Fibroblast of lung (primary cell): ENCODE measurements at places on chromosomes 2 and 18. TPM values are rescaled to one million over a fixed set of nuclear protein-coding genes. Genes with fewer than 3 reads are reported as not detected.

The YPEL5 gene
- 97.1 and 159 TPM in 2 replicates for total RNA-seq

The CPO gene
- under 0.01 TPM in 1 of 2 replicates, not detected in the other for total RNA-seq

The KRCC1 gene
- 36.7 and 39.3 TPM in 2 replicates for total RNA-seq

The PDE11A gene
- 0.33 TPM in 1 of 2 replicates, not detected in the other for total RNA-seq

The AGAP1 gene
- total RNA-seq = 7.7 and 10.6 TPM in 2 replicates

The HAAO gene
- total RNA-seq = 2.8 and 4.1 TPM in 2 replicates

The C18orf54 gene
- 3.3 and 5.6 TPM in 2 replicates for total RNA-seq

The IWS1 gene
- total RNA-seq = 34.7 and 44.1 TPM in 2 replicates

The UGT1A4 gene
- total RNA-seq = not detected in 2 replicates

The AKAIN1 gene
- not detected in 2 replicates for total RNA-seq

The MYO1B gene
- 113 and 151 TPM in 2 replicates for total RNA-seq

The TMEM247 gene
- not detected in 2 replicates for total RNA-seq

The ZSCAN30 gene
- 13.4 and 29.2 TPM in 2 replicates for total RNA-seq

The AQP12A gene
- not detected in 2 replicates for total RNA-seq

The PLB1 gene
- 1.3 and 1.8 TPM in 2 replicates for total RNA-seq

The VIL1 gene
- not detected in 2 replicates for total RNA-seq

The LRRFIP1 gene
- total RNA-seq = 37.0 and 58.1 TPM in 2 replicates

The RGPD5 gene
- total RNA-seq = 8.2 and 34.5 TPM in 2 replicates

The SPDYA gene
- 0.77 and 0.83 TPM in 2 replicates for total RNA-seq

The EVX2 gene
- total RNA-seq = not detected in 2 replicates

The PAPOLG gene
- 11.2 and 14.1 TPM in 2 replicates for total RNA-seq

The EGR4 gene
- total RNA-seq = under 0.01 TPM in 1 of 2 replicates, not detected in the other

The ZFP36L2 gene
- total RNA-seq = 11.6 and 16.7 TPM in 2 replicates

The EIF4E2 gene
- total RNA-seq = 94.5 and 101 TPM in 2 replicates

The KIAA2012 gene
- total RNA-seq = under 0.01 TPM in 1 of 2 replicates, not detected in the other

The TTR gene
- not detected in 2 replicates for total RNA-seq

The MC4R gene
- total RNA-seq = not detected in 2 replicates

The KRTCAP3 gene
- 0.33 TPM in 1 of 2 replicates, not detected in the other for total RNA-seq

The UCN gene
- 1.2 and 1.3 TPM in 2 replicates for total RNA-seq

The PCARE gene
- under 0.01 TPM in 1 of 2 replicates, not detected in the other for total RNA-seq

The REG3A gene
- total RNA-seq = not detected in 2 replicates

The CPS1 gene
- 25.7 and 27.4 TPM in 2 replicates for total RNA-seq

The GTF2A1L gene
- total RNA-seq = 3.3 and 3.5 TPM in 2 replicates

The LOXHD1 gene
- not detected in 2 replicates for total RNA-seq

The ESPNL gene
- 1.3 and 2.8 TPM in 2 replicates for total RNA-seq

The HK2 gene
- 13.1 and 19.3 TPM in 2 replicates for total RNA-seq

The LHCGR gene
- total RNA-seq = not detected in 2 replicates

The MARCO gene
- total RNA-seq = not detected in 2 replicates

The PIEZO2 gene
- 6.6 and 32.9 TPM in 2 replicates for total RNA-seq

The G6PC2 gene
- total RNA-seq = not detected in 2 replicates

The TBR1 gene
- total RNA-seq = not detected in 2 replicates
